Lower leg skin (tissue), 4 donors: ENCODE measurements at places on chromosomes 3 and 15. TPM values are rescaled to one million over a fixed set of nuclear protein-coding genes. Genes with fewer than 3 reads are reported as not detected.

GRCh38 chr3:127405010-127405598, 117.3 kb upstream of the PRR20G start:
- peak; percentile 79 for DNase-seq

DNA sequence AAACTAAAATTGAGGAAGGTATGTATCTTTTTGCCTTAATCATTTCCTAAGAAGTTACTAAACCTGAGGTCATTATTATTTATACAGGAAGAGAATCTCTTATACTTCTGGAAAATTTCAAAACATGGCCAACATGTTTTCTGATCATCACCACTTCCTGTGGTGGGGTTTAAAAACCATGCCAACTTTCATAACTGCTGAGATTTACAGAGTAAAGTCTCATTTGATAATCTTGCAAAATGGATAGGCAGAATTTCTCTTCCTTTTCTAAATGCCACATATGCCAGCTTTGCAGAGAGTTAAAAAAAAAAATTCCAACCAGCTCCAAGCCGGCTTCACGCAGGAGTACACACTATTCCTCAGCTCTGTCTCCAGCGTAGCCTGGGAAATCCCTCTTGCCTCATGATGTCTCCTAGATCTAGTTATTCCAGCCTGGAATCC, 124.3 kb upstream of the SPRED1 start:
- DNase-seq: no peak

GRCh38 chr15:68552344-68552743, 26.4 kb upstream of the CORO2B start:
- peak; percentile 64 for DNase-seq

DNA sequence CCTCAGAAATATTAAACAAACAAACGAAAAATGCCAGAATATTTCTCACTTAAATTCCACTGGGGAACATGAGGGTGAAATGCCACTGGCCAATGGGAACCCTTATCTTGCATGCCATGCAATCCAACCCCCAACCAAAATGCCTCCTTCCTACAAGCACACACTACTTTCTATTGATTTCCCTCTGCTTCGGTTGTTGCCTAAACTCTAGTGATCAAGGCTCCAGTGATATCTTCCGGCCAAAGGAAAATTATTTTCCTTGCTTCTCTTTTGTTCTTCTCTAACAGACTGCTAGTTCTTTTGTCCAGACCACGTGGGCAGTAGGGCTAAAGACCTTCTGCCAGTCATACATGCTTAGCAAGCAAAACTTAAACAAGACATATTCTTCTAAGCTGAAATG, 115.7 kb downstream of the TMCC1 start:
- no peak for DNase-seq

CAMK1 gene
- total RNA-seq: 3.1 TPM

- no peak for DNase-seq
These were observed 27.3 kb upstream of the TRAK1 start for GRCh38 chr3:42063888-42064287.

GRCh38 chr15:77538793-77539497, 93.8 kb downstream of the LINGO1 start:
- no peak for DNase-seq

GRCh38 chr3:115960799-115961198, 337.5 kb downstream of the GAP43 start:
- no peak for DNase-seq

OR4M2 gene
- total RNA-seq: not detected

DNA sequence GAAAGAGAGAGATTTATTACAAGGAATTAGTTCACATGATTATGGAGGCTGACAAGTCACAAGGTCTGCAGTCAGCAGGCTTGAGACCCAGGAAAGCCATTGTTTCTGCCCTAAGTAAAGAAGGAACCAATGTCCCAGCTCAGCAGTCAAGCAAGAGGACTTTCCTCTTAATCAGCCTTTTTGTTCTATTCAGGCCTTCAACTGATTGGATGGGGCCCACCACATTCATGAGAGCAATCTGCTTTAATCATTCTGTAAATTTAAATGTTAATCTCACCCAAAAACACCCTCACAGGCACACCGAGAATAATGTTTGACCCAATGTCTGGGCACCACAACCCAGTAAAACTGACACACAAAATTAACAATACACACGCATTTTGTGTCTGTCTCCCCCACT, 64.3 kb downstream of the TRIM42 start:
- DNase-seq: no peak
